Stimulated activated CD8-positive, alpha-beta memory T cell treated with anti-CD3 and anti-CD28 coated beads, Interleukin-4, amount 100 ng/mL, for 4 hours (primary cell): ENCODE measurements at places on chromosomes 12 and 14.

DNA sequence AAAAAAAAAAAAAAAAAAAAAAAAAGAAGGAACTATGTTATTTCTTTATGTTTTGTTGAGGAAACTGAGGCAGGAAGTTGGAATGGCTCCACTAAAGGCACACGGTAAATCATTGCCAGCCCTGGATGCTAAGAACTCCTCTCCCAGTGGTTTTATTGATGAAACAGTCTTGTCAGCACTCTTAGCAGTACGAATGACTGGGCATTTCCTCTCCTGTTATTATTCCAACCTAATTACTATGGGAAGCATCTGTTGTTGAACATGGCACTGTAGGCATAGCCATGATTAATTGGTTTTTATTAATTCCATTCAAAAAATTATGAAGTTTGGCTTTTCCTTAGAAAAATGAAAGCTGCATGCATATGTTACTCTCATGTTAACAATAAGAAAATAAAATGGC, 1387.1 kb upstream of the TMEM132C start:
- DNase-seq = no peak

DNA sequence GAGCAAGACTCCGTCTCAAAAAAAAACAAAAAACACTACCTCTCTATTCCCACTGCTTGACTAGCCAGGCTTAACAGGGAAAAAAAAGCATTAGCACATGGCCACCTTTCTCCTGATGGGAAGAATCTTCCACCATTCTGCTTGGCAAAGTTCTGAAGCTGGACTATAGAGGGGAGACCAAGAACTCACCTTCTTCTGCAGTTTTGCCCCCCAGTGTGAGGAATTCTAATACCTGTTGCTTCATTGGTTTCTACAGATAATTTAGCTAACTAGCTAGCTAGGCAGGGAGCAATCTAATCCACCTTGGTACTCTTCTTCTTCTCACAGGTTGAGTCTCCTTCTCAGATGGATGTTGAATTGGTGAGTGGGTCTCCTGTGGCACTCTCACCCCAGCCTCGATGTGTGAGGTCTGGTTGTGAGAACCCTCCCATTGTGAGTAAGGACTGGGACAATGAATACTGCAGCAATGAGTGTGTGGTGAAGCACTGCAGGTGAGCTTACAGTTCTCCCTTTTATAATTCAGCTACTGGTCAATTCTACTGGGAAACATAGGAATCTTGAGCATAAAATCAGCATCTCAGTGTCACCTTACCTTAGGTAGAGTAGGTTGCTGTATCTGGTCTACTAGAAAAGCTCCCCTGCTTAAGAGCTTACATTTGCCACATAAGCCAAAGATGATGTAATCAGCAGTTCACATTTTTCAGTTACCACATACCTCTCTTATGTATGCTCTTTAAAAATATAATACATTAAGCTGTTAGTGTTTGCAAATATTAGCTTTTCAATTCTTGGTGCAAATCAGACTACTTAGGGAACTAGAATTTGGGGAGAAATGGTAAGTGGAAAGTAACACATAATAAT, 16.0 kb downstream of the METTL3 start:
- no peak for DNase-seq

DNA sequence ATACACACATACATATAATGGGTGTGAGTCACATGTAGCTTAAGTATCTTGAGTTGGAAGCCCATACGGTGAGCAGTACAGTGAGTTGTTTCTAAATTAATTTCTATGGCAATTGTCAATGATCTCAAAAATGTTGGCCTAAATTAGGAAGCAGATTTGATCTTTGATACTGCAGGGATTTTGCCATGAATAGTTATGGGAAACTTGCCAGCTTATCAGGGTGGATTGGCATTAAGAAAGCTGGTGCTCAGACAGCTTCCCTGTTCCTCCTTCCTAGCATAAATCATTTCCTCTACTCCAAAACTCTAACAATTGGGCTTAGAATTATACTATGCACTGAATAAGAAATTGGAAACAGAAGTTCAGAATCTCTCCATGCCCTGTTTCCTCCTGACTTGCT, 150.9 kb upstream of the FRMD6 start:
- DNase-seq = no peak

- DNase-seq = no peak
Measured at GRCh38 chr12:54658306-54659264, 10.4 kb upstream of the DCD start.

DNA sequence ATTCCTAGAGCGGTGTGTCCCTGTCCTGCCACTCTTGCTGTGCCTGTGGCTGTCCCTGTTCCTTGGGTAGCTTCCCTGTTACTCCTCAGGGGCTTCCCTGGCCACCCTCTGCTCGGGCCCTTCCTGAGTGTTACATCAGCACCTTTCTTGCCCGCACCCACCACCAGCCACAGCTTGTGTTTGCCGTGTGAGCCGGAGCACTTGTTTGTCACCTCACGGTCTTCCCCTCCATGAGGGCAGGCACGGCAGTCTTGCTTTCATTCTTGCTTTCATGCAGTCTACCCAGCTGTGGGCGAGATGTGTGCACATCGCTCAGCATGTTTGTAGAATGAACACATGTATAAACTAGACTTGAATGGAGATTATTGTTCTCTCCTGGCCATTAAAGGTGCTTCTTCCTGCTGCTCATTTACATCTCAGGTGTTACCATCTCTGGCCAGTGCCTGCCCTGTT, 42.0 kb downstream of the TRAF3 start:
- no peak for DNase-seq

- DNase-seq = no peak
Measured at GRCh38 chr14:79949906-79950305, 261.4 kb downstream of the DIO2 start.

GRCh38 chr12:52055731-52056711, 4.8 kb downstream of the NR4A1 start:
- DNase-seq = no peak

DNA sequence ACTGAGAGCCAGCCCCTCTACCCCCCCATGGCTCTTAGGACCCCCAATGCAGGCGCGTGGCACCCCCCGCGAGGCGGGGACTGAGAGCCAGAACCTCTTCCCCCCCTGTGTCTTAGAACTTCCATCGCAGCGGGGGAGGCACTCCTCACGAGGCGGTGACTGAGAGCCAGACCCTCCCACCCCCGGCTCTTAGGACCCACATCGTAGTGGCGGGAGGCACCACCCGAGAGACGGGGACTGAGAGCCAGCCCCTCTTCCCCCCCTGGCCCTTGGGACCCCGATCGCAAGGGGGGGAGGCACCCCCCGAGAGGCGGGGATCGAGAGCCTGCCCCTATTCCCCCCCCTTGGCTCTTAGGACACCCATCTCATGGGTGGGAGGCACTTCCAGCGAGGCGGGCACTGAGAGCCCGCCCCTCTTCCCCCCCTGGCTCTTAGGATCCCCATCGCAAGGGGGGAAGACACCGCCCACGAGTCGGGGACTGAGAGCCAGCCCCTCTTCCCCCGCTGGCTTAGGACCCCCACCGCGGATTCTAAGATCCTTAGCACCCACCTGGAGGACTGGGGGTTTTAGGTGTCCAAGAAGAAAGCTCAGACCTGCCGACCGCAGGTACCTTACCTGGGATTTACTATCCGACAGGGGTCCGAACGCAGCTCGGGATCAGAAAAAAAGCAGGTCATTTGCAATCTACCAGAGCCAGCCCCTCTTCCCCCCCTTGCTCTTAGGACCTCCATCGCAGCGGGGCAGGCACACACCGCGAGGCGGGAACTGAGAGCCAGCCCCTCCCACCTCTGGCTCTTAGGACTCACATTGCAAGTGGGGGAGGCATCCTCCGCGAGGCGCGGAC, 44.9 kb downstream of the DDX11 start:
- no peak for DNase-seq

DNA sequence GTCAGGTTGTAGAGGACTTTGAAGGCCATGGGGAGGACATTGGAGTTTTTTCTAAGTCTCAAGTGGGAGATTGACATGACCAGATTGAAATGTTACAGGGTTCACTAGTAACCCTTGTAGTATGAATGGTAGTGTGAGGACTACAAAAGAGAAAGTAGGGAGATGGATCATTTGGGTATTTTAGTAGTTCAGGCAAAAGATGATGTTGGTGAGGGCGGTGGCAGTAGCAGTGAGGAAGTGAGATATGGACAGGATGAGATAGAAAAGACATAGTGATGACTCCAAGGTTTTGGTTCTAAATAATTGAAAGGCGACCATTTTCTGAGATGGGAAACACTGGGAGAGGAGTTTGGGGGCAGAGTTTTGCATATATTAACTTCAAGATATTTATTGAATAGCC, 94.2 kb upstream of the CNTN1 start:
- no peak for DNase-seq

GRCh38 chr12:27505109-27505508, 18.9 kb upstream of the PPFIBP1 start:
- DNase-seq = no peak

DNA sequence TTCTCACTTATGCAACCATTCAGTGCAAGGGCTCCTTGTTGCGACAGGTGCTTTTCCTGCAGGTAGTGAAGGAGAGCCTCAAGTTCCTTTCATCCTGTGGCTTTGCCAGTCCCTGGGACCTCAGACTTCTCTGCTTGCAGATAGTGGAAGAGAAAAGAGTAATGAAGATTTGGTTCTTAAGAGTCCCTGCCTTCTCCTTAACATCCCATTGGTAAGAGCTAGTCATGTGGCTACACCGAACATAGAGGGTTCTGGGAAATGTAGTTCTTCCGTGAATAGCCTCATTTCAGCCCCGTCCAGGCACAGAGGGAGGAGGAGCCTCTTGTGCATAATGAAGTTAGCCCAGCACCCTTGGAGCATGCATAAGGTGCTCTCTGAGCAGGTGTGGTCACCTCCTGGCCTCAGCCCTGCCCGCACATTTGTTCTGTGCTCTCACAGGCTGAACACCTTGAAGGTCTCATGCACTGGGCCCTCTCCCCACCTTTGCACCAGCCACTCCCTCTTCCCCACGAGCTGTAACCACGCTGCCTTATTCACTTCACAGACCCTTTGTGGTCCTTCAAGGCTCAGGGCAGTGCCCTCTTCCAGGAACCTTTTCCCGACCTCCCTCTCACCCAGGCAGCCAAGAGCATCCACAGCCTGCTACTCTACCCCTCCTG, 134.0 kb downstream of the BCL11B start:
- DNase-seq = no peak

DNA sequence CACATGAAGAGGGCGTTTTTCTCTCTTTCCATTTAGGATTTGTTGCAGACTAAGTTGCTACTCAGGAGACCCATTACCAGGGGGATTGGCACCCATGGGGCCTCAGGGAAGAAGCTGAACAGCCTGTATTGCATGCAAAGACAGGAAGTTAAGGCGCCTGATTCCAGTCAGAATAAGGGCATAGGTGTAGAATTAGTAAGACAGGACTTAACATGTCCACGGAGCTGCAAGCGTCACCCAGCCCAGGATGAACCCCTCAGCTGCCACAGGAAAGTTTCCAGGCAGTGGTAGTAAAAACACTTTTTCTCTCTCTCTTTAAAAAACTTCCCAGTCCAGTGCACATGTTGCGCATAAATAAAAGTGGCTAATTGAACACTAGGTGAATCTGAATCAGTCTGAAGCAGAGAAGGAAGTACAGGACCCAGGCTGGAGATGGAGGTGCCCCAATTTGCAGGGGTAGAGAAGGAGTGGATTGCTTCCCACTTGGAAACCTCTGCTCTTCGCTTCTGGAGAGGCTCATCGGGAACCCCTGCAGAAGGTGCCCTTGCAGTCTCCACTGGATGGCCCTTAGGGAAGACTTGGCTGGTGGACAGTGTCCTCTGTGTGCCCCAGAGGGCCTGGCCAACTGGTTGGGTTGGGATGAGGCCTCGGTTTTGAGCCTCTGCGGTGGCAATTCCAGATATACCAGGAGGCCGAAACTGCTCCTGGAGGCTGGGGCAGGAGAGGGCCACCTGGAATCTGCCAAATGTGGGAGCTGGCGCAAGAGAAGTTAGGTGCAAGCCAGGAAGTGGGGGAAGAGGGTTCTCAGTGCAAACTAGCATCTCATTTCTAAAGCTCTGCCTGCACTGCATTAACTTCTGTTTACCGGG, 10.7 kb upstream of the TBX3 start:
- no peak for DNase-seq

GRCh38 chr14:72574715-72575114, 319.2 kb downstream of the DPF3 start:
- DNase-seq = no peak

DNA sequence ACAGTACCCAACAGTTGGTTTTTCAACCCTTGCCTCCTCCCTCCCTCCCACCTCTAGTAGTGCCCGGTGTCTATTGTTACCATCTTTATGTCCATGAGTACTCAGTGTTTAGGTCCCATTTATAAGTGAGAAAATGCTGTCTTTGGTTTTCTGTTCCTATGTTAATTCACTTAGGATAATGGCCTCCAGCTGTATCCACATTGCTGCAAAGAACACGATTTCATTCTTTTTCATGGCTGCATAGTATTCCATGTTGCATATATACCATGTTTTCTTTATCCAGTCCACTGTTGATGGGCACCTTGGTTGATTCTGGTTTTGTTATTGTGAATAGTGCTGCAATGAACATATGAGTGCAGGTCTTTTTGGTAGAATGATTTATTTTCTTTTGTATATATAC, 631.3 kb downstream of the MED13L start:
- DNase-seq = no peak

- no peak for DNase-seq
Measured at GRCh38 chr12:81206429-81206828, 128.6 kb downstream of the ACSS3 start.

DNA sequence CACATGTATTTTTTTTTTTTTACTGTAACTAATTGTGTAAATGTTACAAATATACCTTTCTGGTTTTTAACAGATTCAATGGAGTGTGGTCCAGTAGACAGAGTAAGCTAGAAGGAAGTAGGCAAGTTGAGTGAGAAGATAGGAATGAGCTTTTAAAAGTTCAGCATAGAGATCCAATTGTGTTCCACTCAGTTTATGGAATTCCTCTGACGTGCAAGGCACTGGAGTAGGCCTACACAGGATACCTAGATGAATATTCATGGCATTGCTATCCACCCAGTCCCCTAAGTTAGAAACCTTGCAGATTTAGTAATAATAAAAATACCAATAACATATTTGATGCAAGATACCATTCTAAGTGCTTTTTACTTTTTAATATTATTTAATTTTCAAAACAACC, 225.6 kb upstream of the ARID2 start:
- DNase-seq = no peak

DNA sequence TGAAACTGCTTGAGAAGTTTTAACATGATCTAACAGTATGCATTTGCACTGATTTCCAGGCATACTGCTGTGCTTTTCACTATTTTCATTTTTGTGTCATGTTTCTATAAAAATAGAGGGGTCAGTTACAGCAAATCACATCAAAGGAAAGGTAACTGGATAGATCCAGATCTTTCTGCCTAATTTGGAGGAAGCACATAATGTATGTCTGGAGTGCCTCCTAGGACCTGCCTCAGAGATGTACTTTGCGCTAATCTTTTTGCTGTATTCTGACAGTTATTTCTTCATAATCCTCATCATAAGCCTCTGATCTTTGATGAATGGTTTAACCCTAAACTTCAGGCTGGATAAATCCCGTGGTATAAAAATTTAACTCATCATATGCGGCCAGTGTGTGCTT, 111.2 kb upstream of the NPAS3 start:
- no peak for DNase-seq

GRCh38 chr12:2338991-2339431, 286.2 kb downstream of the CACNA1C start:
- DNase-seq = no peak

GRCh38 chr12:9095322-9095721, 20.4 kb downstream of the A2M start:
- DNase-seq = no peak
